Left ventricle myocardium superior (tissue), 1 donor: ENCODE measurements at places on chromosomes 11 and 22. TPM values are rescaled to one million over a fixed set of nuclear protein-coding genes. Genes with fewer than 3 reads are reported as not detected.

YAP1 gene
- 98.6 TPM for total RNA-seq

RFPL3 gene
- total RNA-seq, result not detected

LAYN gene
- total RNA-seq, result 3.8 TPM

DNA sequence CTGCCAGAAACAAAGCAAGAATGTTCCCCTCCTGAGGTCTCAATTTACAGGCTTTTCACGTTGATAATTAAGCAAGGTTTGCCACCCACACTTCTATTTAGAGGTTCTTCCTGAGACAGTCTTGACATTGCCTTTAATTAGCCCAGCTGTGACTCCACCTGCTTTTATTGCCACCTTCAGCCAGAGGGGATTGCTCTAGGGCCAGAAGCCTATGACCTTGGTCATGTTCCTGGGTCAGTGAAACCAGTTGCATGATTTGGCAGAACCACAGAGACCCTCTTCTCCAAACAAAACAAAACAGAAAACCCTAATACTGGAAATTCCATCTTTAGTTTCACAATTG, 89.8 kb downstream of the APIP start:
- no peak for DNase-seq

DNA sequence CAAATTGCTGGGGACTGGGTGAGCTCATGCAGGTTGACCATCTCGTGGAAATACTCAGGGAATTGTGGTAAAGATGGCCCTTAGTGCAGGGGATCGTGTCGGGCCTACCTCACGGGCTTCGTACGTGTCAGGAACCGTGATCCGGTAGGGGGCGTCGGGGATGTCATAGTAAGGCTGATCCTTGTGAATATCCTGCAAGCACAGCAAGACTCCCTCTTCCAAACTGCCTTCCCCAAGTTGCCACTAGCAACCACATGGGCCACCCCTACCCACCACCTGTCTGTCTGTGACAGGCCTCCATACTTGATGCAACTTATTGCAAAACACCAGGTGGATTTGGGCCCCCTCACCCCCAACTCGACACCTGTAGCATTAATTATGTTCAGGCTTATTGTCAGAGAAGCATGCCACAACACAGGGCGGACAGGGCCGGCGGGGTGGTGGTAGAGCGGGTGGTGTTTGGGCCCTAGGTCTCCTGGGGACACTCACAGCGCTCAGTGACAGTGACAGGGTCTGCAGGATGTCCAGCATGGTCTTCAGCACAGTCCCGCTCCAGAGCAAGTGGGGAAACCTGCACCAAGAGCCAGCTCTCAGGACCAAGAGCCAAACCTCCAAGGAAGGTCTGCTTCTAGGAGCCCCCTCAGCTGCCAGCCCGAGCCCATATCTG, 22.6 kb upstream of the SERPIND1 start:
- DNase-seq, result no peak

DNA sequence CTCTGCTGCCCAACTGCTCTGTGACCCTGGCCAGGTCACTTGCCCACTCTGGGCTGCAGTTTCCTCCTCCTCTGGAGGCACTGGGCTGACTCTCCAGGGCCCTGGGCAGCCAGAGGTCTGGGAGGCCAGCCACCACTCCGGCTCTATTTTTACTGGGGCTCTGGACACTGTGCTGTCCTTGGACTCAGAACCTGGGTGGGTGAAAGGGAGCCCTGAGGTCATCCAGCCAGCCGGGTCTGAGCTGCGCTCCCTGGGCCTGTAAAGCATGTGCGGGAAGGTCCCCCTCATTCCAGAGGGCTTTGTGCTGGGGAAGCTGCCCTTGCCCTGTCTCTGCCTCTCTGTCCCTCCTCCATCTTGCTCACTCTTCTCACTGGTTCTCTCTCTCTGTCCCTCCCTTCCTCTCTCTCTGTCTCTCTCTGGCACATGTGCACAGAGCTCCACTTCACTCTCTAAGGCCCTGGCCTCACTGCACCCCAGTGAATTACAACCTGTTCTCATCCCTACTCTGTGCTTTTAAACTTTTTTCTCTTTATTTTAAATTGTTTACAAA, 24.6 kb downstream of the MB start:
- DNase-seq, result peak; percentile 63

- peak; percentile 15 for DNase-seq
Measured at GRCh38 chr22:44823806-44824205, 71.4 kb downstream of the ARHGAP8 start.
